ENCODE measurements at places on chromosomes 4 and X.

- DNase-seq: no peak
These were observed 47.1 kb upstream of the CLCN4 start for GRCh38 chrX:10109695-10110094.

- DNase-seq: no peak
These were observed 14.8 kb upstream of the ART3 start for GRCh38 chr4:76059750-76060149.

DNA sequence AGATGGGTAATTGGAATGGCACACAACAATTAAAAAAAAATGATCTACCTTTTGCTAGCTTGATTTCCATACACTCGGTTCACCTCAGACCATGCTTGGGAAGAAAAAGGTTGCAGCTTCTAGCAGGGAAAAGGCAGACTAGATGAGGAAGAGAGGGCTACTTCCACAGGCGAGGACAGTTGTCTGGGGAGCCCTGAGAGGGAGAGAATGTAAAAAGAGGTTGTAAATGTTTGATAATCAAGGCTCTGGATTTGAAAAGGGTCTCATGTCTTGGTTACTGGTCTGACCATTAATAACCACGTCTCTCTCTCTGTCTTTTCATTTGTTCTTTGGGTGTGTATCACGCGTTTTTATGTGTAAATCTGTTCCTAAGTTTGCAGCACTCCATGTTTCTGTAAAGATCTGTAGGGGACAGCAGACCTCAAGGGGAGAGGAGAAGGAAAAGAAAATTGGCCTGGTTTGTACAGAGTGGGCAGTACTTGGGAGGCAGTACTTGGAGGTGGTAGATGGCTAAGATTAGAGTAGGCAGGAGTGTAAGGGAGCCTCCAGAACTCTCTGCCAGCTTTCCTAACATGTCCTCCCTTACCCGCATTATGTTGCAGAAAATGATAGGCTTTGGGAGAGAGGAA, 750 bp downstream of the ARMCX5 start:
- DNase-seq: no peak

DNA sequence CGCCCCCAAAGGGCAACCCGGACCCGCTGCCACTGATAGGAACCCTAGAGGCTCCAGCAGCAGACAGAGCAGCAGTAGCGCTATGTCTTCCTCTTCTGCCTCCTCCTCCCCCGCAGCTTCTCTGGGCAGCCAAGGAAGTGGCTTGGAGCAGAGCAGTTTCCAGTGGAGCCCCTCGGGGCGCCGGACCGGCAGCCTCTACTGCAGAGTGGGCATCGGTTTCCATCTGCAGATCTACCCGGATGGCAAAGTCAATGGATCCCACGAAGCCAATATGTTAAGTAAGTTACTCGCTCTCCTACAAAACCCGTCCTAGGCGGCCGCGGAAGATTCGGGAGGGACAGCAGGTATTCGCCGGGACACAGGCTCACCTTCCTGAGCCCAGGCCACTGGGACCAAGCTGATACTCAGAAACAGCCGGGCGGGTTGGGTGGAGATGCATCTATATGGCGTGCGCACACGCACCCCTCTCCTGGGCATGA, 477 bp downstream of the FGF5 start:
- no peak for DNase-seq

All from Karpas-422 (cell line).